T-cell (primary cell): ENCODE measurements at places on chromosomes 7 and 10. TPM values are rescaled to one million over a fixed set of nuclear protein-coding genes. Genes with fewer than 3 reads are reported as not detected.

- H3K36me3 ChIP-seq = no peaks in the 10 kb centered on the region
- DNase-seq = no peak
- H3K4me1 ChIP-seq = no peaks in the 10 kb centered on the region
- no peak overlapping the region for H3K27ac ChIP-seq
Observed at GRCh38 chr7:3437467-3437866, 136.4 kb downstream of the SDK1 start.

DNA sequence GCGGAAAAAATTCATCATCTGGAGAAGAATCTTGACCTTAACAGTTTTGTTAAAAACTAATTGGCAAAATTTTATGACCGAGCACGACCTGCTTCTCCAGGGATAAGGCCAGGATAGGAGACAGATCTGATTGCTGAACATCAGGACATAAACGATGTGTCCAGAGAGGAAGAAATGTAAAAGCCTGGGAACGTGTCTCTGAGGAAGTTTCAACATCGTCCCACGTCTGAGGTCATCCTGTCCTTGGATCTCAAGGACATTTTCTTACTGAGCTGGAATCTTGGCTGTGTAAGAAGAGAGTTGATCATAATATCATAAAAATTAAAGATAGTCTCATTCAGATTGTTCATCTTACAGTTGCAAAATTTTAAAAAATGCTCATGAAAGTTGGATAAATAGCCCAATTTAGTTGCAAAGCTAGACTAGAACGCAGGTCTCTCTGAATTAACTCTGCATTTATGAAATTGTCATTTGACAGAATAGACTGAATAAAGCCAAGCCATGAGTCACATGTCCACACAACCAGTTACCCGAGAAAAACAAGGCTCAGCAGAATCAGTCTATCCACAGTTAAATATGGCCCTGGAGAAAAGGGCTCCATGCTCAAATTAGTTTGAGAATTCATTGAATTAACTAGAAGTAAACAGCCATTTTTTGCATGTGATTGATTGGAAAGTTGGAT, 120.0 kb upstream of the EGFR start:
- H3K27ac ChIP-seq = no peak overlapping the region
- no peaks in the 10 kb centered on the region for H3K4me1 ChIP-seq
- no peak for DNase-seq
- H3K36me3 ChIP-seq = no peaks in the 10 kb centered on the region

DNA sequence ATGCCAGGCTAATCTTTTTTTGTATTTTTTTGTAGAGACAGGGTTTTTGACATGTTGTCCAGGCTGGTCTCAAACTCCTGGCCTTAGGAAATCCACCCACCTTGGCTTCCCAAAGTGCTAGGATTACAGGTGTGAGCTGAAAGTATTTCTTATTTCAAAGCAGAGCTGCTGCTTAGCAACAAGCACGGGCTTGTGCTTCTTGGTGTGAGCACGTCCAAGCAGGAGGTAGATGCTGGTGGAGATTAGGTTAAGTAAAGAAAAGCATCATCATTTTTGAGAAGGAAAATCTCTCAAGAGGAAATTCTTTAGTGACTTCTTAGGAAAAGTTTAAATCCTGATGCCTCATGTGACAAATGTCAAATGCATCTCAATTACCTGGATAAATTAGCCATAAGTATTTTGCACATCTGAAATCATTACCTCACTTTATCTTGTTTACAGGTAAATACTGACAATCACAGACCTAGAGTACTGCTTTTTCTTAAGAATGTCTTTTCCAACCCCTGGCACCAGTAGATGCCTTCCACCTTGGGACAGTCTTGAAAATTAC, 431.8 kb upstream of the FZD8 start:
- H3K4me3 ChIP-seq = no peak overlapping the region
- no peak overlapping the region for H3K27ac ChIP-seq
- DNase-seq = no peak

GRCh38 chr7:91064938-91065337, 199.3 kb upstream of the FZD1 start:
- H3K27ac ChIP-seq = no peak overlapping the region
- DNase-seq = no peak
- no peaks in the 10 kb centered on the region for H3K36me3 ChIP-seq
- no peaks in the 10 kb centered on the region for H3K4me1 ChIP-seq
- H3K27me3 ChIP-seq = no peaks in the 10 kb centered on the region

GIMAP6 gene
- total RNA-seq = 150 TPM

CFAP69 gene
- not detected for total RNA-seq

LEP gene
- not detected for total RNA-seq

CALML3 gene
- total RNA-seq = not detected

PGAM1 gene
- 97.4 TPM for total RNA-seq

TSPAN13 gene
- 1.1 TPM for total RNA-seq
